ENCODE measurements at places on chromosomes 1 and 21.

DNA sequence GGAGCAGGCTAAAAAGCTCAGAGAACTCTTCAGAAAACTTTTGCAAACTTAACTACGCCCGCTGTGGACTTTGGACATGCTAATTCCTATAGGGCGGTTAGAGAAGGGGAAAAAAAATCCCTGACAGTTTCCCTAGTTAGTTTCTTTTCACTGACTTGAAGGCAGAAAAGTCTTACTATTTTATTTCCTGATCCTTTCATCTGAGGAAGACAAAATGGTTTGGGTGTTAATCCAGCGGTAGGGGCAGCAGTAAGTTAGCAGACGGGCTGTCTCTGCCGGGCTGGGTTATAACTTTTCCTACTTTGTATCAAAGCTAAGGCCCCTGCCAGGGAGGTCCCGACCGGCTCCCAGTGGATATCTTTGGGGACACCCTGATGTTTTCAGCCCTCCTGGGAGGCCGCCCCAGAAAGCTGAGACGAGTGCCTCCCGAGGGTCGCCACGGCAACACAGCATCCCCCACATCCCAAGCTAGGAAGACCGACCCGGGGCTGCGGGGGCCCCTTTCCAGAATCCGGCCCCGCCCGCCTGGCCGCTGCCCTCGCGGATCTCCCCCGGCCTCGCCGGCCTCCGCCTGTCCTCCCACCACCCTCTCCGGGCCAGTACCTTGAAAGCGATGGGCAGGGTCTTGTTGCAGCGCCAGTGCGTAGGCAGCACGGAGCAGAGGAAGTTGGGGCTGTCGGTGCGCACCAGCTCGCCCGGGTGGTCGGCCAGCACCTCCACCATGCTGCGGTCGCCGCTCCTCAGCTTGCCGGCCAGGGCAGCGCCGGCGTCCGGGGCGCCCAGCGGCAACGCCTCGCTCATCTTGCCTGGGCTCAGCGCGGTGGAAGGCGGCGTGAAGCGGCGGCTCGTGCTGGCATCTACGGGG is 162.6 kb downstream of the RUNX1 start:
- no peak for DNase-seq

DNA sequence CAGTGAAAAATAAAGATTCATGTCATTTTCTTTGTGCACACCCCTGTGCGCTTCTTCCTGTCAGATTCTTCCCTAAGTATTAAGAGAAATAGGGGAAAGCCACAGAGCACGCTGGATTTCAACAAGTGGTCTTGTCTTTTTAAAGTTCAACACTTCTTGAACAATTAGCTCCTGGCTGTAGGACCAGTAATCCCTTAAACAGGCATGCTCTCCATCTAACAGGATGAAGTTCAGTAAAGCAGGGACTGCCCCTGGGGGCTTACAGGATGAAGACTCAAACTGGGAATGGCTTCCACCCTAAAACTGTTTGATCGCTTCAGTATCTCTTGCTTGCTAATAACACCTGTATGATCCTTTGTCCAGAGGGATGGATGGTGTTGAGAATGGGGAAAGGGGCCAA is 4.2 kb downstream of the PSMB4 start:
- DNase-seq = no peak

GRCh38 chr1:186461014-186461413 is at the start of gene PDC:
Gene PDC, minus strand, starts transcription at chr1:186461114. Its CDS starts 11,655 bp downstream, at chr1:186449459.
- DNase-seq = no peak

DNA sequence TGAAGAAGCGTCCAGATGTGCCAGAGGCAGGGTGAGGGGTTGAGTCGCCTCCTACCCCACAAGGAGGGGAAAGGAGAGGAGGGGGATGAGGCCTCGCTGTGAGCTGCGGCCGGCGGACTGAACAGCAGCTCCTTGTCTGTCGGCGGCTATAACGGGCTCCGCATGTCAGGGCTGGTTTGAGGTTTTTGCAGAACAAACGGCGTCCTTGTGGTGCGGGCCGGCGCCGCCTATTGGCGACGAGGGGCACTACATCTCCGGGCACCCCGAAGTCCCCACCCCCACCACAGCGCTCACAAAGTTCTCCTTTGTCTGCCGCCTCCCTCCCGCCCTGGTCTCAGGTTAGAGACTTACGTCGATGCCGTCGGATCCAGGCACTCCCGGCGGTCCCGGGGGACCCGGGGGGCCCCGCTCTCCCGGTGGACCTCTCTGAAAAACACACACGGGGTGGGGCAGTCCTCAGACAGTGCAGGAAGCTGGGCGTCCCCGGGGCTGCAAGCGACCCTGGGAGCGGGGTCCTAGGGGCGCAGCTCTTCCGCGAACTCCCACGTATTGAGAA is 1.8 kb downstream of the COL9A2 start:
- DNase-seq = peak; percentile 46

DNA sequence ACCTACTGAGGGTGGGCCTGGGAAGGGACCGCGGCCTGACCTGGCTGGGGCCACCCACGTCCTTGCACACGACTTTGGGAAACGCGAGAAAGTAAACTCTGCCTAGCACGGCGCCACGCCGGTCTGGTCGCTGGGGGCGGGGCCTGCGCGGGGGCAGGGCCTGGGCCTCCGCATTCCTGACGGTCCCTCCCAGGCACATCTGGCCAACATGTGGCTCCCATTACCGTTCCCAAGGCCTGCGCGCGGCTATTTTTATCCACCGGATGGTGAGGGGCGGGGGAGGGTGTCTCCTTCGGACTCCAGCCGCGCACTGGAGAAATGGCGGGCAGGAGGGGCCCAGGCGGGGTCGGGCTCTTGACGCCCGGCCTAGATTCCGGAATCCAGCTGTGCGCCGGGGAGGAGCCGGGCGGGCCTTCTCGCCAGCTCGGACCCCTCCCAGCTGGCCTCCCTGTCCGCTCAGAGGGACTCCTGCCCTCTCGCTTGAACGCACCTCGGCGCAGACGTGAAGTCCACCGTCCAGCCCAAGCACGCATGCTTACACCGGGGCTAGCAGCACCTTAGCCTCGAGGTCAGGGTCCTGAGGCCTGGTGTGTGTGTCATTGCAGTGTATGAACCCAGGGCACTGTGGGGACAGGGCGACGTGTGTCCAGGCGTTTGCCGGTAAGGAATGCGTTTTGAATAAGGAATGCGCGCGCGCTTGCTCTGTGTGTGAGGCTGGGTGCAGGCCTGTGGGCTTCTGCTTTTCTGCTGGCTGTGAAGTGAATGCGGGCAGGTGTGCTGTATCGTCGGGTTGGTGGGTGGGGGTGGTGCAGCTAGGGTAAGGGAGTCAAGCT is 2.1 kb downstream of the EVA1B start:
- peak; percentile 90 for DNase-seq

DNA sequence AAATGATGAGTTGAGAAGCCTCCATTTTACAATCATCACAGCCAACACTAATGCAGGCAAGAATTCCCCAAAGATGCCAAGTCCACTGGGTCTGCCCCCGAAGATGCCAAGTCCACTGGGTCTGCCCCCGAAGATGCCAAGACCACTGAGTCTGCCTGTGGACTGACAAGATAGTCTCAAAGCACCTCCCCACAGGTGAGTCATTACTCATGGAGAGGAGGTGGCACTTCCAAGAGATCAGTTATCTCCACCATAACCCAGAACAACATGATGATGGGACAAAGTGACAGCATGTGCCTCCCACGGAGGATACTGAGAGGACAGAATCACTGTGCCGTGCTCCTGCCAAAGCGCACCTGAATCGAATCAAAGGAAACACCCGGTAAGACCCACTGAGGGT is 4.8 kb downstream of the PTTG1IP start:
- no peak for DNase-seq

GRCh38 chr1:21090463-21090862 is 86.2 kb downstream of the EIF4G3 start:
- no peak for DNase-seq

GRCh38 chr1:1664941-1665814 is 6.4 kb upstream of the CDK11B start:
- no peak for DNase-seq

GRCh38 chr1:2934156-2934540 is 87.1 kb upstream of the ACTRT2 start:
- no peak for DNase-seq

- DNase-seq = no peak
Measured at GRCh38 chr1:209107535-209107934, 476.0 kb upstream of the CAMK1G start.

- DNase-seq = no peak
Measured at GRCh38 chr1:39230261-39231190, 26.0 kb downstream of the MACF1 start.

DNA sequence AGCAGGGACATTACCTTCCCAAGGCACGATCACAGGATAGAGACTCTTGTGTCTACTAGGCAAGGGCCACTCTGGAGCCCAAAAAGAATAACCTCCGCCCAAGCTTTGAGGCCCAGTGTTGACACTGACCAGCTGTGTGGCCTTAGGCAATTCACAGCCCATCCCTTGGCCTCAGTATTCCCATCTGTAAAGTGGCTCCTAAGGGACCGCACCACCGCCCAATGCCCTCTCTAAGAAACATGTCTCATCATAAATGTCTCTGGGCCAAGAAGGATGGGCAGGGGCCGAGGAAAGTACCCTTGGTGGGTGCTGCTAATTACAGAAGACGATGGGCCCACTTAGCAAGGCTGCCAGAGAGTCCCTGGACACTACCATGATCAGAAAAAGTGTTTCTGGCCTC is 628 bp downstream of the ARHGEF19 start:
- DNase-seq = no peak

- no peak for DNase-seq
Measured at GRCh38 chr1:230424391-230425251, 1.5 kb downstream of the PGBD5 start.

GRCh38 chr1:171134204-171134923 is 43.7 kb downstream of the FMO3 start:
- no peak for DNase-seq

DNA sequence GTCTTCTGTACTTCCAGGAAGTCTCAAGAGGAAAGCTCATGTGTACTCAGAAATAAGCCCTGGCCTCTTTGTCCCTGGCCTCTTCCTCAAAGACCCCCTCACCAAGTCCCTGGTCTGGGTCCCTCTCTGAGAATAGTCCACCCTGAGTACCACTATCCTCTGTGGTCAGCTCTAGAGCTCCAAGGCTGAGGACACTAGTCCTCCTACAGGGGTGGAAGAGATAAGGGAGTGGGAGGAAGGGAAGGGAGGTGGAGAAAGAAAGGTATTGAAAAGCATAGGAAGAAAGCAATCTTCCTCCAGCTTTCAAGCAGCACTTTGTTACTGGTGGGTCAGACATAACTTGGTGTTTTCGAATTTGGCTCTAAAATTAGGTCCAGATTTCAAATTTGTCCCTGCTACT is 181.4 kb downstream of the NRIP1 start:
- DNase-seq = no peak

DNA sequence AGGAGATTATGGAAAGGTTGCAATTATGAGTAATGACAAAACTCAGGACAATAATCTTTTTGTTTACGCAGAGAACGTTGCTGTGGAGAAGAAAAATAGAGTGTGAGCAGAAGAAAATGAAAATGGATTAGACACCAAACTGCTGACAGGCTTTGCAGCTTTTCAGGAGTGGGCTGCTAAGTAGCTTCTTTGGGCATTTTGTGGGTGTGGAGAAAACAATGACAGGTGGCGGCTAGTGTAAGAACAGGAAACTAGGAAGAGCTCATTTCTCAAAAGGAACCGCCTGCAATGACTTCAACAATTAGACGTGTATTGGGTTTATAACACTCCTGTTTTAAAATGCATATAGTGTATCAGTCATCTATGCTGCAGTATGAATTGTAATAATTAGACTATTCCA is 18.3 kb upstream of the PALMD start:
- DNase-seq = no peak

- no peak for DNase-seq
Measured at GRCh38 chr1:218874313-218874712, 299.4 kb upstream of the LYPLAL1 start.

DNA sequence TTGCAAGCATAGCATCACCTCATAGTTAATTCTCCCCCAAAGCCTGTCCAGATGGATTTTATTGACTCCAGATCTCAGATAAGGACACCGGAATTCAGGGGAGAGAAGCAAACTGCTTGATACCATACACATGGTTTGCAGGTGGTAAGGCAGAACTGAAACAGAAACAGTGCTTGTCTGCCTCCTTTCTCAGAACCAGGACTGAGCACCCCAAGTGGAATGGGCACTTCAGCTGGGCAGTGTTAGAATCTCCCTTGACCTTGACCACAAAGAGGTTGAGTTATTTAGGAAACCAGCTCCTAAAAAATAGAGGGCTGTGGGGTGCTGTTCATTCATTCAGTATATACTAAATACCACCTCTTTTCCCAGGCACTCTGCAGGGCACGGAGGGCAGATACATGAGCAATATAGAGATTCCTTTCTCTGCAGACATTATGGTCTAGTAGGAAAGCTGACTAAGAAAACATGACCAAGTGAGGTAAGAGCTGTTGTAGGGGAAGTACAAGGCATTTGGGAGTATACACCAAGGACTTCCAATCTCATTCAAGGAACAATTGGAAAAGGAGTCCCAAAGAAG is 185.2 kb downstream of the C1orf94 start:
- peak; percentile 72 for DNase-seq

GRCh38 chr1:42453386-42453785 is 2.4 kb downstream of the ZMYND12 start:
- DNase-seq = no peak

- DNase-seq = no peak
Measured at GRCh38 chr1:168917796-168918195, 188.7 kb upstream of the ATP1B1 start.

DNA sequence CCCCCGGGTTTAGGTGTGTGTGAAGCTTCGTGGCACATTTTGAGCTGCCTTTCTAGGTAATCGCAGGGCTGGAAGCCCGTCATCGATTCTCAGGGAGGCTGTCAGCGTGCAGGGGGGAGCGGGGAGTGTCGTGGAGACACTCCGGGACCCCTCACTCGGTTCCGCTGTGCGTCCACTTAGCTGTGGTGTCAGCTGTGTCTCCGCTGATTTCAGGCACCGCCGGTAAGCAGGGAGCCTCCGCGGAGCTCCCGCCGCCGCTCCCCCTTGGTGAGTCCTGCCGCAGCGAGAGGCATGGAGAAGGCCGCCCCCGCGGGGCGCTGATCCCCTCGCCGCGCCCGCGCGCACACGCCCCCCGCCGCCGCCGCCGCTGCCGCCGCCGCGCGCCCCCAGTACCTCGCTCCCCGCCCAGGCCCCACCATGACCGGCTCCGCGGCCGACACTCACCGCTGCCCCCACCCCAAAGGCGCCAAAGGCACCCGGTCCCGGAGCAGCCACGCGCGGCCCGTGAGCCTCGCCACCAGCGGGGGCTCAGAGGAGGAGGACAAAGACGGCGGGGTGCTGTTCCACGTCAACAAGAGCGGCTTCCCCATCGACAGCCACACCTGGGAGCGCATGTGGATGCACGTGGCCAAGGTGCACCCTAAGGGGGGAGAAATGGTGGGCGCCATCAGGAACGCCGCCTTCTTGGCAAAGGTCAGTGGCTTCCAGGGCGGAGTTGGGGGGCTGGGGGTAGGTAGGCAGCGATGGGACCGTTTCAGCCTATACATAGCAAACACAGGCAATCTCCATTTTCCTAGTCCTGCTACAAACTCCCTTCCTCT is 995 bp downstream of the VASH2 start:
- DNase-seq = no peak

GRCh38 chr1:31595836-31596736 is 19.8 kb downstream of the TINAGL1 start:
- DNase-seq = no peak

Data from HFF-Myc (cell line).